Effector memory CD4-positive, alpha-beta T cell (primary cell): ENCODE measurements at places on chromosomes 2 and 18.

GRCh38 chr2:132725748-132726147 is 55.7 kb upstream of the LYPD1 start:
- DNase-seq = no peak

DNA sequence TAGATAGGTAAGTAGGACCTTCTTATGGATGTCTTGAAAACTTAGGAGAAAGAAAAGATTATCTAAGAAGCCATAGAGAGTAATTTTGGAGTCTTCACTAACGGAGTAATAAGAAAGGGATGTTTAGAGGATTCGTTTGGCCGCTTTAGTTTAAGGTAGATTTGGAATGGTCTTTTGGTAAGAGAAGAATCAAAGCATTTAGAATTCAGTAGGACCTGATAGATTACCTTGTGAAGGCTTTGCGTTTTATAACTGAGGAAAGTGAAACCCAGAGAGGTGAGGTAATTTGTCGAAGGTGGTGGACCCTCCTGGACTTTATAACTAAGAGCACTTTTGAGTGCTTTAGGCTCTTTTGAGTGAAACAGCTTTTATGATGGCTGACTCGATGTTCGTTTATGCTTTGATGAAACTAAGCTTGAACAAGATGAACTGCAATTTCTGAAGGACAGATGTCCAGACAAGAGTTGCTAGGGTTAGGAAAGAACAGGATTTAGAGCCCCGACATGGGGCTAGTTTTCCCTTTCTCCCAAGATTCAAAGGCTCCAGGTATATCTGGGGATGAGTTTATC is 1.3 kb downstream of the MYL12B start:
- DNase-seq = no peak

DNA sequence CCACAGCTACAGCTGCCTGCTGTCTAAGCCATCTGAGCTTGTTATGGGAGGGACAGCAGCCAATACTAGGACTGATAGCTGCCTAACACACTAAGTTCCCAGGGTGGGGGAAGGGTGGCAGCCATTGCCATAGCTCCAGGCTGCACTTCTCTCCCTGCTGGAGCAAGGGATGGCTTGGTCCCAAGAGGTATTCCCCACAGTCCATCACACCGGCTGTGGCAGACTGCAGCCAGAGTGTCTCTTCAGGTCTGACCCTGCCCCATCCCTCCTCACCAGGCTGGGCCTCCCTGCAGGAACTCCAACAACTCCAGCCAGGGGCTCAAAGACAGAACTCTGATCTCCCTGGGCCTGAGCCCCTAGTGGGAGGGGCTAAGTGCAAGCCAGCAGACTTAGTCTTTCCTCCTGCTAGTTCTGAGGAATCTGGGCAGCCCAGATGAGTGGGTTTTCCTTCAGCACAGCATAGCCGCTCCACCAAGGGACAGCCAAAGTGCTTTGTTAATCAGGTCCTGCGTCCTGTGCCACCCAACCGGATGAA is 632.1 kb downstream of the SOCS6 start:
- DNase-seq = no peak

DNA sequence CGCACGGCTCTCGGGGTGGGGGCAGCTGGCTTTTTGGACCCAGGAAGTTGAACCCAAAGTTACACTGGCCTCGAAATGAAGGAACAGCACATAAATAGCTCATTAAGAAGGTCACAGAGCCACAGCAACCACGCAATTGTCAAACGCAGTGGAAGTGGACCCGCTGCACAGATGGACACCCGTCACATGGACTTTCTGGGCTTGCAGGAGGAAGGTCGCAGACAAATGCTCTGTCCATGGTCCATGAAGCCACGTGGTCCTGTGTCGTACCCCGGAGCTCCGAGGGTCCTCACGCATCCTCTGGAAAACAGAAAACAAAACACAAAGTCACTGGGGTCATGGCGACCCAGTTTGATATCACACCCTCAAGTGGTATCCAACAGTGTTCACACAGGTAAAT is 308.1 kb upstream of the SALL3 start:
- no peak for DNase-seq

GRCh38 chr2:26411419-26411818 is 9.7 kb downstream of the DRC1 start:
- no peak for DNase-seq

DNA sequence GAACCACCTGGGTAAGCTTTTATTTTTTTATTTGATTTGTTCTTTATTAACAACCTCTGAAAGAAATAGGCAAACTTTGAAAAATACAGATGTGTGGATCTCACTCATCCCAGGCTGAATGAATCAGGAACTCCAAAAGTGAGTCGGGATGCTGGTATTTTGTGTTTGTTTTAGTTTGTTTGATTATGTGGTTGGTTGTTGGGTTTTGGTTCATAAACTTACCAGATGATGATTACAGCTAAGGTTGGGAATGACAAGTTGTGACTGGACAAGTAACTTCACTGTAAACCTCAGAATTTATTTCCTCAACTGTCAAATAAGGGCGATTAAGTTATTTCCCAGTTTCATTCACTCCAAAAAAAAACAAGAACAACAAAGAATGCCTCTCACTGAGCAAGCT is 80.5 kb upstream of the KIF5C start:
- no peak for DNase-seq

DNA sequence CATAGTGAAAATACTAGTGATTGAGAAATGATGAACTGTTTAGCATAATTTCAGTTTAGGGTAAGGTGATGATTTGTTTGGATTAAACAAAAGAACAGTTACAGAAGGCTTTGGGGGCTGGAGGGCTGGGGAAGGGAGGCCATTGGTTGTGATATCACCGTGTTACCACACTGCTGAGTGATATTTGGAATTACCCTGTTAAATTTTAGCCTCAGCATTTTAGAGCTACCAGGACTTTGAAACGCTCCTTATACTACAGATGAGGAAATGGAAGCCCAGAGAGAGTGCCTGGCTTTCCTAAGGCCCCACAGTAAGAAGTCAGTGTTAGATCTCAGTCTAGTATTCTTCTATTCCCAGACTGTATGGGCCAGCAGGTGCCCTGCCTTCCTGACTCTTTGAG is 15.6 kb downstream of the ARHGEF33 start:
- DNase-seq = no peak

GRCh38 chr2:237895544-237896506 is 36.4 kb downstream of the RAMP1 start:
- no peak for DNase-seq

GRCh38 chr2:74806920-74807319 is 27.0 kb upstream of the HK2 start:
- DNase-seq = no peak

- DNase-seq = no peak
Measured at GRCh38 chr18:31774477-31774785, 13.8 kb upstream of the SLC25A52 start.

GRCh38 chr2:27571681-27572080 is 11.2 kb upstream of the ZNF512 start:
- DNase-seq = no peak
